Stimulated activated CD4-positive, alpha-beta T cell treated with anti-CD3 and anti-CD28 coated beads, TNF-alpha, amount 100 ng/mL, for 1 hour (primary cell): ENCODE measurements at places on chromosomes 3 and 15.

DNA sequence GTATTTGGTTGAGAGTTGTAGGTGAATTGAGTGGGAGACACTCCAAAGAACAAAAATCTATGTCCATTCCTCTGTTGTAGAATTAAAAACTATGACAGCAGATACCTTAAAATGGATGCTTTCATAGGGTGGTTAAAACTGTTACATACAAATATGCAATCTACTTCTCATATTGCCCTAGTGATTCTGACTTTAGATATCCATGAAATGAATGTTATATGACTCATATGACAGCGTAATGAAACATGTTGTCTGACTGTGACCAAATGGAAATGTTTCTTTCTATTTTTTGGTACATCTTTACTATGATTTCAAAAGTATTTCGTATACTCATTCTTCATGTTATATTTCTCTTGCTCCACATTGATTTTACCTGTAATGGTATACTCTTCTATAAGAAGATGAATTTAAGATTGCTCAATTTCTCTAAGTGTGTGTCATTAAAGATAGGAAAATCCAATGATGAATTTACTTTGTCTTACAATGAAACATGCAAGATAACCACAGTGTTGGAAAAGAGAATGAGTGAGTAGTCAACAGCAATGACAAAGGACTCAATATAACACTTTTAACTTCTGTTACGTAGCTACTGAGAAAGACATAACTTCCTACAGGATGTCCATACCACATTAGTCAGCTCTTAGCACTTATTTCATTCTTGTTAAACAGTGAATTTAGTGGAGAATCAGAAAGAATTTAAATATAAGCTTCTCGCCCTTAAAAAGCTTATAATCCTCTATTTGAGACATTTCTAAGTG is 79.3 kb upstream of the LSAMP start:
- DNase-seq: no peak

GRCh38 chr15:97683831-97684230 is 276.7 kb upstream of the ARRDC4 start:
- DNase-seq: no peak

DNA sequence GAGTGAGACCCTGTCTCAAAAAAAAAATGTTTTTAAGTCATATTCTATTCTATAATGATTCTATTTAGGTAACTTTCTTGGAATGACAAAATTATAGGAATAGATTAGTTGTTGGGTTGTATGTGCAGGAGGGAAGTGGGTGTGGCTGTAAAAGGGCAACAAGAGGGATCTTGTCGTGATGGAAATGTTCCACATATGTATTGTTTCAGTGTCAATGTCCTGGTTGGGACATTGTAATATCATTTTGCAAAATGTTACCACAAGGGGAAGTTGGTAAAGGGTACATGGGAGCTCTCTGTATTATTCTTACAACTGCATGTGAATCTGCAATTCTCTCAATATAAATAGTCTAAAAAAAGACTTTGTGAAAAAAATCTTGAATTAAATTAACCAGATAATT is 14.3 kb upstream of the ABHD5 start:
- DNase-seq: no peak

- DNase-seq: no peak
Measured at GRCh38 chr15:41872166-41872747, 21.6 kb downstream of the SPTBN5 start.

DNA sequence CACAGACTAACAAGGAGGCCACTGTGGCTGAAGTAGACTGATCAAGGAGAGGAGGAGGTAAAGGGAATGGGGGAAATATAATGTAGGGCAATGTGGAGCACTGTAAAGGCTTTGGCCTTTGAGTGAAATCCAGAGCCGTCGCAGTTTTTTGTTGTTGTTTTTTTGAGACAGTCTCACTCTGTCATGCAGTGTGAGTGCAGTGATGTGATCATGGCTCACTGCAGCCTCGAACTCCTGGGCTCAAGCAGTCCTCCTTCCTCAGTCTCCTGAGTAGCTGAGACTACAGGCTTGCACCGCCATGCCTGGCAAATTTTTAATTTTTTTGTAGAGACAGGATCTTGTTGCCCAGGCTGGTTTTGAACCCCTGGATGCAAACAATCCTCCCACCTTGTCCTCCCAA is 32.2 kb downstream of the PPP4R2 start:
- DNase-seq: no peak

DNA sequence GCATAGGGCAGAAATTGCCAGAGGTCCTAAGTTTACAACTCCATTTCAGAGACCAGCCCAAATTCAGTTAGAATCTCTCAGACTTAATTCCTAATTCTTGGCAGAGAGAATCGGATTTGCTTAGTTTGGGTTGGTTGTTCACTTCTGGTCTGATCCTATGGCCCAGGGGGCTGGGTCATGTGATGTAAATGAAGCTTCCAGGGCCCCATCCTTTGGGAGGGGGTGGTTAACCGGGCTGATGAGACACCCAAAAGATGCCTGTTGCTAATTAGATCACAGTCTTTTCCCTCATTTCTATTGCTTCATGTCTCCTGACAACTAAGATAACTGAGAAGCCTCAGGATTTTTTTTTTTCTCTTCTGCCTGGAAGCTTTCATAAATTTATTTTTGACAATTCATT is 11.1 kb upstream of the ZNF620 start:
- DNase-seq: no peak

DNA sequence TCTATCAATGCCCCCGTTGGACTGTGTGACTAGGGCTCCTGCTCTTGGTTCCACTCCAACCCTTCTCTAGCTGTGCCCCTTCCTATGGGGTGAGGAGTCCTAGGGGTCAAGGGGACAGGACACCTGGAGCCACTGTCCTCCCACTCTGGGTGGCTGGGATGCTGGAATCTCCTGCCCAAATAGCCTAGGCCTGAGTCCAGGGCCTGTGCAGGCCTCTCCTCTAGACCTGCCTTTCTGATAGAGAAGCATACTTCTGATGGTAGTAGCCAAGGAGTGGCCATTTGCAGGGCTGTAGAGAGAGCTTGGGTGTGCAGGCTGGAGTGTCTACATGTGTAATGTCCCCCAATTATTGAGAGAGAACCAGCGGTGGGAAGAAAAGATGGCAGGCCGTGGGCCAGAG is 54.2 kb downstream of the ITGA11 start:
- no peak for DNase-seq

GRCh38 chr3:106688464-106688863 is 688.8 kb upstream of the CCDC54 start:
- DNase-seq: no peak

DNA sequence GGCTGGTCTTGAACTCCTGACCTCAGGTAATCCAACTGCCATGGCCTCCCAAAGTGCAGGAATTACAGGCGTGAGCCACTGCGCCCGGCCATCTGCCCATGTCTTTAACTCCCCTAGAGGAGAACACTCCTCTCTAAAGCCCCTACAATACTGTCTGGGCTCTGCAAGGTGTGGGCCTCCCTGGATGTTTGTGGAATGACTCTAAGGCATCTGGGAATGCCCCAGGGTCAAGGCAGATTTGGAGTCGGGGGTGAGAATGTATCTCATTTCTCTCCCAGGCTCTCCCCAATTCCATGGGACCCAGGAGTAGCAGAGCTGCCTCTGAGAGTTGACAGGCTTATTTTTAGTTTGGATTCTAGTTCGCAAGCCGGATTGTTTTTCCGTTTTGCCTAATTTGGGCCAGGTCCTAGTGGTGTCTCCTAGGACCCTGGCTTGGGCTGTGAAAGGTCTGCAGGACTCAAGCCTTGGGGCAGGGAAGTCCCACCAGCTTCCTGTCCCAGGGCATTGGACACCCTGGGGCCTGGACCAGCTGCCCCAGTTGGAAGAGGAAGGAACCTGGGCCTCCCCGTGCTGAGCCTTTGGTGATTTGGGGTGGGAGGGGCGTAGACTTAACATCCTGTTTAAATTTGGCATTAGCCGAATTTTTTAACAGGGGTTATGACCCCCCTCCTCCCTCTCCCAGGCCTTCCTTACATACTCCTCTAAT is 53.5 kb downstream of the MAGEF1 start:
- DNase-seq: no peak

DNA sequence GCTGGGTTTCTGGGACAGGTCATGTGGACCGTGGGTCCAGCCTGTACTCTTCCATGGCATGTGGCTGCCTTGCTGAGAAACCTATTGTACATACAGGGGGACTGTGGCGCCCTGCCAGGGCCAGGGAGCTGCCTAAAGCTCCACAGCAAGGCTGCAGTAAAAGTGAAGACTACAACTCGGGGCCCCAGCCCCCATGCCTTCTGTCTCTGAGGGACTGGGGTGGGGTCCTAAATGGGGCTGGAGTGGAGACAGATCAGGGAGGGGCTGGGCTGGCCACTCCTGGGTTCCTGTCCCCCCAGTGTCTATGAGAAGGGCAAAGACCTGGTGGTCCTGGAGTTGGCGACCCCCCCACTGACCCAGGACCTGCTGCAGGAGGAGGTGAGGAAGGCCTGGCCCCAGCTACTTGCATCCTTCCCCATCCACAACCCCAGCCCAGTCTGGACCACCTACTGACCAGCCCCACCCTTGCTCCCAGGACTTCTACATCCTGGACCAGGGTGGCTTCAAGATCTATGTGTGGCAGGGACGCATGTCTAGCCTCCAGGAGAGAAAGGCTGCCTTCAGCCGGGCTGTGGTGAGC is 7.3 kb downstream of the VILL start:
- DNase-seq: no peak
